ENCODE measurements at places on chromosomes 6 and 20.
A peak's percentile ranks its signal among the peaks of the same experiment; 100 is the strongest.

DNA sequence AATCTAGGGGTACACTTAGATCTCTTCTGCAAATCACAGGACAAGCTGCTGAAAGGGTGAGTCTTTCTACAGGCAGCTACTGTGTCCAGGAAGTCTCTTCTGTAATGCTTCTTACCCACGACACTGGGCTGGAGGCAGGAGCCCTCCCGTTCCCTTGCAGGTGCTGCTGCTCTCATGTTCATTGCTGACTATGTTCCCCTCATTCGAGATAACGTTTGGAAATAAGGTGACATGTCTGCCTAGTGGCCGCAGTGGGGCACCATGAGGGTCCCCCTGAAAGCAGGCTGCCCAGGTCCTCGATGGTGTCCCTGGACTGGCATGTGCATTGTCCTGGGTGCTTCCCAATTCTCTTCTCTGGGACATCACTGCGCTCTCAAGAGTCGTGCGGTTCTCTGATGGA lies 74.7 kb downstream of the SYNJ2 start:
- no peak for DNase-seq

DNA sequence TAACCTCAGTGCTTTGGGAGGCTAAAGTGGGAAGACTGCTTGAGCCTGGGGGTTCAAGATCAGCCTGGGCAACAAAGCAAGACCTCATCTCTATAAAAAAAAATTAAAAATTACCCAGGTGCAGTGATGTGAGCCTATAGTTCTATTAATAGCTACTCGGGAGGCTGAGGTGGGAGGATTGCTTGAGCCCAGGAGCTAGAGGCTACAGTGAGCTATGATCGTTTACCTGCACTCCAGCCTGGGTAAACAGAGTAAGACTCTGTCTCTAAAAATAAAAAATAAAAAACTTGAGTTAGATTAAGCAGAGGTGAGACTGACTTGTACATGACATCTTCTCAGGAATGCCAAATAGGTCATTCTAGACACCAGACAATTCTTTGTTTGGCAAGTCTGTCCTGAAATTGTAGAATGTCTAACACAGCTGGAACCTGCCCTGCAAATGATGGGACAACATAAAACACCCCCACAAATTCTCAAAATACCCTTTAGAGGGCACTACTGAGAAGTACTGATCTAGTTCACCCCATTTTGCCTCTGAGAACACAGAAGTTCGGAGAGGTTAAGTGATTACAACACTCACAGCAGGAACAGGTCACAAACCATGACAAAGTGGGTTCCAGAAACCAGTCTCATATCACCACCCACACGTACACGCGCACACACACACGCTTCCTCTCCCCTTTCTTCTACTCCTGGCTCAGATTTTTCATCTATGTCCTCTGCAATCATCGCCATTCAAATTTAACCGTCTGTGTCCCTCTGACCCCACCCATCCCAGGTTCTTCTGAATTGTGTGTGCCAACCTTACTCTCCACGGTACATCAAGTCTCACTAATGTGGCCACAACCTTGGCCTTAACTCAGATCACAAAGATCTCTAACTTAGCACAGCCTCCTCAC lies 38.3 kb downstream of the ARHGAP18 start:
- peak; percentile 76 for DNase-seq

DNA sequence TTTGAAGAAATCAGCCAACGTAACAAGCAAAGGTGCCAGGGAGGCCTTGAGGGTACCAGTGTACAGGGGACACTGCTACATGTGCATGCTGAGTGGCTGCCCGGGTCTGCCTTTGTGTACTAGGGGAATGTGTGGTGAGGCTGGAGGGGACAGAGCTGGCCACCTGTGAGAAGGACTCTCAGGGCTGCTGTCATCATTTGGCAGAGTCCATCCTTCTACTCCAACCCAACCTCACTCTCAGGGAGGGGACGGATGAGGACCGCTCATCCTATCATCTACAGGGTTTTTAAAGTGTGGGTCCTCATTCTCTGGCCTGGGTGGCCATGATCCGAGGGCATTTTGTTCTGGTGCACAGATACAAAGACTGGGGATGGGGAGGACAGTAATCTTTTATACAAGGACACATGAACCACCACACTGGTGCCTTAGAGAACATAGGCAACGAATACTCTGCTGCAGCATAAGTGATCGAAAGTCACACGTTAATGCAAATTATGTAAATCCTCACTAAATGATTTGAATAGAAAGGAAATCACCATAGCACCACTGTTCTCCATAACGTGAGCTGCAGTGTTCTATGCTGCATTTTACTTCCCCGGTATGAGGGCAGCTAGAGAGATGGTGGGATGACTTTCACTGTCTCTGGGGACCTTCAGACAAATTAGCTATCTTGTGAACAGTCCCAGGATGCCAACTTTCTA lies 181.4 kb downstream of the GMPR start:
- DNase-seq: no peak

- DNase-seq: no peak
Measured at GRCh38 chr20:50439539-50440453, 70.4 kb upstream of the PTPN1 start.

- no peak for DNase-seq
Measured at GRCh38 chr20:6053064-6053775, 640 bp downstream of the LRRN4 start.

- DNase-seq: no peak
Measured at GRCh38 chr6:139409026-139409425, 34.6 kb upstream of the CITED2 start.

DNA sequence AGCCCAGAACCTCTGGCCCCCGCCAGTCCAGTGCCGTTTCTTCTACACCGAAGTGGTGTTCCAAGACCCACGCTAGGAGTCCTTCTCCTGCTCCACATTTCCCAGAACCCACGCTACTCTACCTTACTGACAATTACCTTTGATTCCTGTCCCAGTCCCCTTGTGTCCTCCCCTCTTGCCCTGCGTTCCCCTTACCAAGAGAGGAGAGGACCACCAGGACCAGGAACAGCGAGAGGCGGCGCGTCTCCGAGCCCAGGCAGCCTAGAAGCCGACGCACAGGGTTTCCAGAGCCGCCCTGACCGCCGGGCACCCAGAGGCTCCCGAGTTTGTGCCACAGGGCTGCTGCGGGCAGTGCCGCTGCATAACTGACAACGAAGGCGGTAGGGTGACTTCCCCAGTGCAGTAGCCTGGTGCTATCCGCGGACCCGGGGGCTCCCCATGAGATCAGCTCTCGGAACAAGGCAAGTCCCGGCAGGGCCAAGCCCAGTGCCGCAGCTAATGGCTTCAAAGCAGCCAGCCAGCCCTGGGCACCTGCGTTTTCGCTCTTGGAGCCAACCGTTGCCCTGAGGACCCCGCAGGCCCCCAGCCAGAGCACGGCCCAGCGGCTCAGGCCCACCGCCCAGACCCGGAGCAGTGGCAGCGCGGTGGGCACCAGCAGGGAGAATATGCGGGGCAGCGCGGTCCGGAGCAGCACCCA lies 512 bp downstream of the TAP1 start:
- peak; percentile 71 for DNase-seq

Data from erythroblast (primary cell).